Regular cardiac myocyte (primary cell): ENCODE measurements at places on chromosomes 16 and 17. TPM values are rescaled to one million over a fixed set of nuclear protein-coding genes. Genes with fewer than 3 reads are reported as not detected.

The USP36 gene
- 14.1 and 15.1 TPM in 2 replicates for total RNA-seq

The TMC7 gene
- 0.56 and 0.77 TPM in 2 replicates for total RNA-seq

The ITGAD gene
- total RNA-seq = not detected in 2 replicates

The CARD14 gene
- under 0.01 TPM in 1 of 2 replicates, not detected in the other for total RNA-seq

The TBC1D3G gene
- total RNA-seq = not detected in 2 replicates

The PDE6G gene
- not detected in 2 replicates for total RNA-seq

The OTOA gene
- total RNA-seq = under 0.01 TPM in 1 of 2 replicates, not detected in the other

The TNFRSF13B gene
- total RNA-seq = not detected in 2 replicates

The EFNB3 gene
- under 0.01 and 0.19 TPM in 2 replicates for total RNA-seq

The EDC4 gene
- 32.7 and 59.4 TPM in 2 replicates for total RNA-seq

The ZSWIM7 gene
- total RNA-seq = 10.0 and 11.8 TPM in 2 replicates

The GPR179 gene
- under 0.01 TPM in 1 of 2 replicates, not detected in the other for total RNA-seq

The CES3 gene
- 0.56 TPM in 1 of 2 replicates, not detected in the other for total RNA-seq

The GCGR gene
- total RNA-seq = not detected in 2 replicates

The FOXF1 gene
- 0.19 and 0.28 TPM in 2 replicates for total RNA-seq

The KRTAP4-3 gene
- not detected in 2 replicates for total RNA-seq

The MYO15A gene
- under 0.01 and 0.56 TPM in 2 replicates for total RNA-seq

The CHST5 gene
- not detected in 2 replicates for total RNA-seq

The CHTF18 gene
- total RNA-seq = 7.9 and 34.1 TPM in 2 replicates

The PRR11 gene
- total RNA-seq = 2.3 and 19.9 TPM in 2 replicates

The PIK3R5 gene
- under 0.01 and 0.38 TPM in 2 replicates for total RNA-seq

The RAB26 gene
- total RNA-seq = 0.56 and 0.58 TPM in 2 replicates

The GALR2 gene
- total RNA-seq = under 0.01 TPM in 1 of 2 replicates, not detected in the other

The KCNH4 gene
- under 0.01 TPM in 1 of 2 replicates, not detected in the other for total RNA-seq

The CDRT15L2 gene
- total RNA-seq = not detected in 2 replicates

The CLEC19A gene
- under 0.01 TPM in 1 of 2 replicates, not detected in the other for total RNA-seq

The SDR42E1 gene
- under 0.01 and 0.19 TPM in 2 replicates for total RNA-seq

The KRT20 gene
- total RNA-seq = not detected in 2 replicates

The TBC1D3C gene
- total RNA-seq = not detected in 2 replicates

The BAIAP3 gene
- total RNA-seq = 0.38 and 0.56 TPM in 2 replicates

The CLEC3A gene
- not detected in 2 replicates for total RNA-seq

The KRT15 gene
- total RNA-seq = 0.56 and 3.5 TPM in 2 replicates

The SNAI3 gene
- not detected in 2 replicates for total RNA-seq

The ADAM11 gene
- 0.19 and 0.28 TPM in 2 replicates for total RNA-seq

The TEX19 gene
- total RNA-seq = 0.19 TPM in 1 of 2 replicates, not detected in the other

The MYH1 gene
- not detected in 2 replicates for total RNA-seq

The TAT gene
- not detected in 2 replicates for total RNA-seq

The HIGD1B gene
- total RNA-seq = not detected in 2 replicates

The PYDC1 gene
- total RNA-seq = not detected in 2 replicates

The TRPV3 gene
- total RNA-seq = 0.77 and 2.0 TPM in 2 replicates

The XAF1 gene
- total RNA-seq = 10.0 and 23.4 TPM in 2 replicates

The HASPIN gene
- 0.85 and 11.1 TPM in 2 replicates for total RNA-seq

The MMP25 gene
- total RNA-seq = under 0.01 TPM in 1 of 2 replicates, not detected in the other

The KRT13 gene
- 0.58 TPM in 1 of 2 replicates, not detected in the other for total RNA-seq

The SPATA32 gene
- total RNA-seq = under 0.01 TPM in 1 of 2 replicates, not detected in the other

The ASPHD1 gene
- 13.0 and 15.3 TPM in 2 replicates for total RNA-seq

The TBC1D28 gene
- total RNA-seq = not detected in 2 replicates

The MAPK8IP3 gene
- 25.7 and 46.2 TPM in 2 replicates for total RNA-seq

The SSTR5 gene
- not detected in 2 replicates for total RNA-seq

The PGS1 gene
- 20.3 and 36.9 TPM in 2 replicates for total RNA-seq
